ENCODE measurements at places on chromosomes 7 and 10.

DNA sequence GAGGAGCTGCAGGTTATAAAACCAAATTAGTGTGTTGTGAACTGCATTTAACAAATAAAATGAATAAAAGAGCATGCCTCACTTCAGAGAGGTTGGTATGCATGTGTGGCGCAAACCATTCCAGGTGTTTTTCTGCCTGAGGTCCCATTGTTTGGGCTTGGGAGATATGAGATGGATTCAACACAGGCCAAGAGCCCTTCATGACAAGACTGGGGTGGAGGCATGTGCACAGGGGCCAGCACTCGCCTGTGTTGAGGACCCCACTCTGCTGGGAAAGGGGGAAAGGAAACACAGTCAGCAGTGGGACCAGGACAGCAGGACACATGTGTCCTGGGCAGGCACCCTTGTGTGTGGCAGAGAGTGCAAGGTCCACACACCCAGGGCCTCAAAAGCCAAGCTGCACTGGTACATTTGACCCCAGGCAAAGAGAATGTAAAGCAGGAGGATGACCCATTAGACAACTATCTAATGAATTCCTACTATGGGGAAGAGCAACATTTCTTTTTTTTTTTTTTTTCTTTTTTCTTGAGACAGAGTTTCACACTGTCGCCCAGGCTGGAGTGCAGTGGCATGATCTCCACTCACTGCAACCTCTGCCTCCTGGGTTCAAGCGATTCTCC, 9.2 kb upstream of the SLC18A3 start:
- H3K4me1 ChIP-seq = no peaks in the 10 kb centered on the region
- no peak overlapping the region for H3K4me3 ChIP-seq
- no peaks in the 10 kb centered on the region for H3K36me3 ChIP-seq
- DNase-seq = no peak
- H3K27me3 ChIP-seq = no peaks in the 10 kb centered on the region

DNA sequence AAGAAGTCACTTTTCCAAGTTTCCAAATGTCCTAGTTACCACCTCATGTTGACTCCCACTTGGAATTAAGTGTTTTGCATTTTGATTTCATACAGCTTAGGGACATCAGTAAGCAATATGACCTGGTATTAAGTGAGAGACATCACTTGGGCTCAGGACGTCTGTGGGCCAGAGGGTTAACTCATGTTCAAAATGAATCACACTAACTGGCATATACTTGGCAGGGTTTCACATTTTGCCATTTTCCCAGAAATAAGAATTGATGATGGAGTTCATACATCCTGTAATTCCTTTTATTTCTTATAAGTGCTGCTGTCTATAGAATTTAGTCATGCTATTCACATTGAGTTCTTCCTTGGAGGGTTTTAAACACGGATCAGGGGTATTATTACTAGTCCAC, 516.5 kb downstream of the PHTF2 start:
- no peaks in the 10 kb centered on the region for H3K27me3 ChIP-seq
- H3K4me1 ChIP-seq = no peaks in the 10 kb centered on the region
- no peak overlapping the region for H3K4me3 ChIP-seq
- no peak for DNase-seq
- no peaks in the 10 kb centered on the region for H3K36me3 ChIP-seq

DNA sequence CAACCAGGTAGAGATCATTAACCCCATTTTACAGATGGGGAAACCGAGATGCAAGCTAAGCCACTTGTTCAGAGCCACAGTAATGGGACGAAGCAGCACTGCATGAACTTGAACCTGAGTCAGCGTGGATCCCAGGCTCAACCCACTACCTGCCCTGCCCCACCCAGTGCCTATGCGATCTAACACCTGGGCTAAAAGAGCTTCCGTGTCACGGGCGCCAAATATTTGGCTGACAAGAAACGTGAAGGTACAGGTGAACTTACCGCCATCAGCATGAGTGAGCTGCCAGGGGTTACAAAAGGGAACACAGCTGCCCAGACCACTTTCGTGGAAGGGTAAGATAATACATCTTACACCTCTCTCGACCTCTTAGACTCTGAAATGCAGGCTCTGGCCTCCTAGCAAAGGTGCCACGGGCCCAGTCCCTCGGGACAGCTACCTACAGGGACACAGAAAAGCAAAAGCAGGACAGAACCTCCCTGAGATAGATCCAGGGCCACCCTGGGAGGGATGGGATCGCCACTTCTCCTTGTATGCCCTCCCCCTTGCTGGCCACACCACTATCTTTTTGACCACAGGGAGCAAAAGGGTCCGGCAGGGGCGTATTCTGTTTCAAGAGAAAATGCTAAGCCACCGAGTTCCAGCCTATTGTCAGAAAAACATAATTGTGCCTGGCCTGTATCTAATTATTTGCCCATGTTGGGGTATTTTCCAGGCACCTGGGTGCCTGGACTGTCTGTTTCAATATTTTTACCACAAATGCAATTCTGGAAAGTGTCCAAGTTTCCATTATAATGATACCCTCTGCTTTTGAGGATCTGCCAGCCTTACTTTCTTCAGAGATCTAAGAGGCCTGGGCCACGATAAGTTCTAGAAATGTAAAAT, 6.4 kb downstream of the CHST15 start:
- no peak for DNase-seq
- no peaks in the 10 kb centered on the region for H3K36me3 ChIP-seq
- H3K27ac ChIP-seq = no peak overlapping the region
- no peaks in the 10 kb centered on the region for H3K4me1 ChIP-seq
- H3K27me3 ChIP-seq = no peaks in the 10 kb centered on the region

- DNase-seq = no peak
- H3K27ac ChIP-seq = no peak overlapping the region
- no peak overlapping the region for H3K4me3 ChIP-seq
These were observed 19.6 kb downstream of the TMEM176A start for GRCh38 chr7:150820148-150820547.

- no peak overlapping the region for H3K27ac ChIP-seq
- H3K4me3 ChIP-seq = no peak overlapping the region
- DNase-seq = no peak
- H3K27me3 ChIP-seq = no peaks in the 10 kb centered on the region
These were observed 89.4 kb downstream of the NSUN6 start for GRCh38 chr10:18561861-18562551.

DNA sequence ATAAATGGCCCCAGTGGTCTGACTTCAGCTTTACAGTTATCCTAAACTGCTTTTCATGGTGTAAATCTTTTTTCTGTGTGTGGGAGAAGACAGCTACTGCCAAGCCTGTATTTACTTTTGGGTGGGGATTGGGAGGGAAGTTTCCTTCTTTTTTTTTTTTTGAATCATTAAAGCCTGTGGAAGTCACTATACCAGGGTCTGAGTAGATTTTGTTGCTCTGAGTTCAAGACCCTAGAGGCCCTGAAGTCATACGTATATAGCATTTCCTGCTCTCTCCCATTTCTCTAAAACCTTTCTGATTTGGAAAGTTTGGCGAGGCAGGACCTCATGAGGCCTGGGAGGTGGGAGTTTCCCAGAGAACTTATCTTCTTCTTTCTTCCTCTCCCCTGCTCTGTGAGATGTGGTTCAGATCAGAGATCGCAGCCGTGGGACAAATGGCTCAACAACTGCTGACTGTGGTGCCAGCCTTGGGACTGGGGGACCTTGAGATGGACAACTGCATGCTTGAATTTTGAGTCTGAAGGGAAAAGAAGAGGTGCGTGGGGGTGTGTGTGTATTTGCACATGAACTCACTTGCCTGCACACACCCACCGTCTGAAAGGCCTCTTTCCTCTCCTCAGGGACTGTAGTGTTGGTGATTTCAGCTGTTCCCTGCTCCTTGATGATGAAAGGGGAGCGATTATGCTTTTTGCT, 18.1 kb downstream of the LRMDA start:
- DNase-seq = no peak
- H3K4me1 ChIP-seq = no peaks in the 10 kb centered on the region

DNA sequence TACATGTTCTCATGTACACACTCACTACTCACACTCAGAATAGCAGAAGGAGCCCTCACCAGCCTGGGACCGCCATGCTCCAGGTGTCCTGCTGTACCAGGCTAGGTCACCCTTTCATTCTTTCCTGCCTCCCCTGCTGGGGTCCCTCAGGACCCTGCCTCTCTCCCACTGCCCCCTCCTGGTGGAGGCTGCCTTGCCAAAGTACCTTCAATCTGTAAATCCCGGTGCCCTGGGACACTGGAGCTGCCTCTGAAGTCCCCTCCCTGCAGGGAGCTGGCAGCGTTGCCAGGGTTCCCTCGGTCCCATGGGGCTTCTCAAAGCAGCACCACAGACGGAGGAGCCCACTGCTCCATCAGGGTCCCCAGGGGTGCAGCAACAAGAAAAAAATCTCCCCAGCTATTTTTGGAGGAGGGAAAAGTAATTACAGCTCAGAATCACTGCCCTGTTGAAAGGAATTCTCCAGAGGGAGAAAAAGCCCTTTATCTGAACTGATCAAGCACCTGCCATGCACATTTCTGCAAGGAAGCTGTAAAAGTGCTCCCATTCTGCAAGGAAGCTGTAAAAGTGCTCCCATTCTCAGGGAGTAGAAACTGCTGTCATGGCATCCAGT, 259.9 kb downstream of the PTPRN2 start:
- no peaks in the 10 kb centered on the region for H3K27me3 ChIP-seq
- H3K36me3 ChIP-seq = no peaks in the 10 kb centered on the region
- no peak overlapping the region for H3K4me3 ChIP-seq
- H3K27ac ChIP-seq = no peak overlapping the region
- H3K4me1 ChIP-seq = no peaks in the 10 kb centered on the region
- DNase-seq = no peak

DNA sequence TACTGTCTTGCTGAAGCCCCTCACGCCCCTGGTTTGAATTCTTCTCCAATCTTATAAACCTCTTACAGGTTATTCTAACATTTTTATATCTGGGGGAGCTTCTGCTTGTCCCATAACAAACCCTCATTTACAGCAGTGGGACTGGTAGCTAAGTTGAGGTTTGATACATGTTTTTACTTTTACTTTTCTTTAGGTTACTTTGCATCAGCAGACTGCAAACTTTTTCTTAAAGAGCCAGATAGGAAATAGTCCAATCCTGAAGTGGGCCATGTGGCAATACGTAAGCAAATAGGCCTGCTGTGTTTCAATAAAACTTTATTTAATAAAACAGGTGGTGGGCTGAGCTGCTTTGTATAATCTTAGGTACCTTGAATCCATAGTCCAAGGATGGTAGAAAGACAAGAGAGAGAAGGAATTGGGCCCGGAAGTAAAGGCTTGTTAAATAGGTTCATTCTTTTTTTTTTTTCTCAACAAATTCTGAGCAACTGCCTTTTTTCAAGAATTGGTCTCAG, 27.3 kb downstream of the RAB18 start:
- no peak overlapping the region for H3K27ac ChIP-seq
- H3K4me1 ChIP-seq = peaks cover 4% of the 10 kb centered on the region
- H3K27me3 ChIP-seq = no peaks in the 10 kb centered on the region
- DNase-seq = no peak
- H3K4me3 ChIP-seq = no peak overlapping the region

GRCh38 chr10:97590082-97590747, 694 bp downstream of the C10orf62 start:
- no peaks in the 10 kb centered on the region for H3K27me3 ChIP-seq
- H3K27ac ChIP-seq = no peak overlapping the region
- H3K4me1 ChIP-seq = no peaks in the 10 kb centered on the region
- no peak overlapping the region for H3K4me3 ChIP-seq
- no peak for DNase-seq

DNA sequence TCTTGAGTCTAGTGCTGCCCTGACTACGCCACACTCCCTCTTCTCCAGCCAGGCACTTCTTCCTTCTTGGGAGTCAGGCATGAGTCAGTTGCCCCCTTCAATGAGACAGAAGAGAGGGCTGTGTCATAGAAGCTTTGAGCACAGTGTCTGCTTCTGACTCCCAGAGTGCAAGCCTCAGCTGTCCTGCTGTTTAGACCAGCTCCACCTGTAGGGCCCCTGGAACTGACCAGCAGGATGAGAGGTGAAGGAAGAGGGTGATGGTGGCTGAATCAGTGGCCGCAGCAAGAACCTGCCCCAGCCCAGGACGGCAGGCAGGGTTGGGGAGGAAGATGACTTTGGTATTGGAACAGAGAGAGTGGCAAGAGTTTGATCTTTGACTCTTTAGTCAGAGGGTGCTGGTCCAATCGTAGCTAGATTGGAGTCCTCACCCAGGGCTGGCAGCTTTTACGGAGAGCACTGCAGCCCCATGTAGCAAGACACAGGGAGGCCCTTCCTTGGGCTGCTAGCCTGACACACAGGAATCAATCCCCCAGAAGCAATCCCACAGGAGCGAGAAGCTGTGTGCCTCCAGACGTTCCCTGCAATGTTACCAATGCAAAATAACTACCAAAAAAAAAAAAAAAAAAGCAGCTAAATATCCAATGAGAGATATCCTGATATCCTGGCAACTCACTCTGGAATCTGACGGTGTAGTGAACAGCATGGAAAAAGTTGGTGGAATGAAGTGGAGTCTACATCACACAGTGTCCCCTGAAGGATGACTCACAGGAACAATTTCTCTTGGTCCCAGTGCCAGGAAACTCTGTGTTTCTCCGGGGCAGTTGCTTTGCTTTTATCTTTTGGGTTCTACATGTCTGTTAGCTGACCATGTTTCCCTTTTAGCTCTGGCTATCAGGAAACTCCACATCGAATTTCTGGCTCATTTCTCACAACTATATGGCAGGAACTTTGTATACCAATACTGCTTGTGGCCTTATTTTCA, 6.9 kb downstream of the C10orf62 start:
- H3K36me3 ChIP-seq = no peaks in the 10 kb centered on the region
- peak; percentile 34 for DNase-seq
- H3K4me1 ChIP-seq = no peaks in the 10 kb centered on the region
- H3K27me3 ChIP-seq = no peaks in the 10 kb centered on the region

- H3K4me3 ChIP-seq = no peak overlapping the region
- H3K27ac ChIP-seq = no peak overlapping the region
- DNase-seq = no peak
- H3K27me3 ChIP-seq = no peaks in the 10 kb centered on the region
- no peaks in the 10 kb centered on the region for H3K36me3 ChIP-seq
These were observed 60.7 kb upstream of the NRP1 start for GRCh38 chr10:33395201-33395600.

GRCh38 chr10:81875467-81876252, 666 bp downstream of the NRG3 start:
- no peaks in the 10 kb centered on the region for H3K36me3 ChIP-seq
- H3K27ac ChIP-seq = no peak overlapping the region
- peaks cover 13% of the 10 kb centered on the region for H3K27me3 ChIP-seq
- H3K4me1 ChIP-seq = no peaks in the 10 kb centered on the region
